ENCODE measurements at places on chromosomes 2 and 18.

DNA sequence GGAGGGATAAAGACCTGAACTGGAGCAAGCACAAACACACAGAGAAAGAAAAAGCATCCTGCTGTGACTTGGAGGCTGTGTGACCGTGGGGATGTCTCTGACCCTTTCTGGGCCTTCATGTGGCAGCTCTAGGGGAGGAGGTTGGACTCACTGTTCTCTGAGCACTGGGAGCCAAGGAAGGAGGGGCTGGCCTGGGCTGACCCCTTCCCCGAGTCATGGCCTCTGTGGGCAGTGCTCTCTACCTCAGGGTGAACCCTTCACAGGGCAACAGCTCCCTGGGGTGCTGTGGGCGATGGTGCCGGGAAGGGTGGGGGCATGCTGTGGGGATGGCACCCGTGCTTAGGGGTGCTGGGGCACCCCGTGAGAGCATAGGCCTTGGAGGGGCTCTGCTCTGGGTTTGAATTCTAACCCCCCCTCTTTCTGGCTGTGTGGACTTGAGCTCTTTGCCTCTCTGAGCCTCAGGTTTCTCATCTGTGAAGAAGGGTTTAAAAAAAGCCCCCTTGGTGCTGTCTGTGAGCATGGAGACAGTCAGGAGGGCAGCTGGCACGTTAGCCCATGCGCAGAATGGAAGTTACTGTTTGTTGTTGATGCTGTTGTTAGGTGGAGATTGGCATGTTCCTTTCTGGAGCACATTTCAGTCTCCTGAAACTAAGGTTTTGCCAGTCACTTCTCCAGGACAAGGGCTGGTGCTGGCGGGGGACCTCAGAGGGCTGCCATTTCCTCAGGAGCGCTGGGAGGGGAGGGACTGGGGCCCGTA lies 700 bp downstream of the TOGARAM2 start:
- no peak for DNase-seq

DNA sequence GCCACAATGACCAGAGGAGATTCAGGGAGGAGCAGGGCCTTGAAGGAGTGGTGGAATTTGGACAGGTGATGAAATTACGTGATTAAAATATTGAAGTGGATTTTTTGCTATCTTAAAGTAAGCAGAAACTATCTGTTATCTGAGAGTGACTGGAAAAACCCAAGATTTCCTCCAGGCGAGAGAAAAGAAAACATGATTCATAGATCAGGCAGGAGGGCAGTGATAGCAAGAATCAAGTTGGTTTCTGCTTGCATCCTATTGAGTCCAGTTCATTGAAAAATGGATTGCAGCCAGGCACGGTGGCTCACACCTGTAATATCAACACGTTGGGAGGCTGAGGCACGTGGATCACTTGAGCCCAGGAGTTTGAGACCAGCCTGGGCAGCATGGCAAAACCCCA lies 127.8 kb downstream of the NXPH2 start:
- DNase-seq: no peak

GRCh38 chr2:180676520-180677025 lies 303.8 kb upstream of the UBE2E3 start:
- DNase-seq: no peak

GRCh38 chr2:232542715-232543467 lies 3.4 kb downstream of the CHRNG start:
- no peak for DNase-seq

GRCh38 chr18:50372743-50373142 lies 2.1 kb upstream of the SKA1 start:
- no peak for DNase-seq

DNA sequence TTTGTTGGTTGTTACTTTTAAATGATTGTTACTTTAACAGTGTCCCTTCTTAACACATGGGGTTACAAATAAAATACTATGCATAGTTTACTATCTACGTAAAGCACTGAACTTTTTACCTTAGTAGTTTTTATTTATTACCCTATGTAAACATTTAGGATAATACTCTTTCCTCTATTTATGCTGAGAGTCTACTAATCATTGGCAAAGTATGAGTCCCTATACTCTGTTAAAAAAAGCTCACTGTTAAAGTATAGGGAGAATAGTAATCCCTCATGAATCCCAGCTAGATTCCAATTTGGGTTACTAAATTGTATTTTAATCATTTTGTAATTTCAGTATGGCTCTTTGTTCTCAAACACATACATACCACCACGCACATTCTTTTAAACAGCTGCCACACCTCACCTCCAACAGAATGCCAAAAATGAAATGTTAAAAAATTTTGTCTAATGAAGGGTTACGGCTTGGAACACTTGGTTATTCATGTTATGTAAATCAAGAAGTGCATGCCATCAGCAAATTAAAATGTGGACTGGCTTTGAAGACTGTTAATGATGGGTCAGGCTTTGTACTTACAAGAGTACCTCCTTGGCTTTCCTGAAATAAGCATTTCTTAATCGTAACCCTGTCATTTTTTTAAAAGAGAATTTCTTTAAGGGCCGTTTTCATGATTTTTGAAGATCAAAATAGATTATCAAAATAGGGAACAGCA lies 104.9 kb downstream of the TMEM247 start:
- DNase-seq: no peak

DNA sequence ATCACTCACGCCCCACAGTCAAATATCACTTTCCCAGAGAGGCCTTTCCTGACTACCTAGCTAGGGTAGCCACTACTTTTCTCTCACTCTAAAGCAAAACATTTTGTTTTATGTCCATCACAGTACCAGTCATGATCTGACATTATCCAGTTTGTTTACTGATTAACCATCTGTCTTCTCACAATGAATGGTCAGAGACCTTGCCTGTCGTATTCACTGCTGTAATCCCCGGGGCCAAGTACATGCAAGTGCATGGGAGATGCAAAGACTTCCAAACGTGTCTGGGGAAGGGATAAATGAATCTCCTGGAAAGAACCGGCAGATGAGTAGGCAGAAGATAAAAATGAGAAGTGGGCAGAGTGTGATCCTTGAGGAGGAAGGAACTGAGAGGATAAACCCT lies 39.7 kb downstream of the THUMPD2 start:
- DNase-seq: no peak

- no peak for DNase-seq
These were observed 319 bp downstream of the ZSCAN30 start for GRCh38 chr18:35289727-35290093.
